H4 (cell line): ENCODE measurements at places on chromosomes 6 and 20. TPM values are rescaled to one million over a fixed set of nuclear protein-coding genes. Genes with fewer than 3 reads are reported as not detected.
A peak's percentile ranks its signal among the peaks of the same experiment; 100 is the strongest.

DNA sequence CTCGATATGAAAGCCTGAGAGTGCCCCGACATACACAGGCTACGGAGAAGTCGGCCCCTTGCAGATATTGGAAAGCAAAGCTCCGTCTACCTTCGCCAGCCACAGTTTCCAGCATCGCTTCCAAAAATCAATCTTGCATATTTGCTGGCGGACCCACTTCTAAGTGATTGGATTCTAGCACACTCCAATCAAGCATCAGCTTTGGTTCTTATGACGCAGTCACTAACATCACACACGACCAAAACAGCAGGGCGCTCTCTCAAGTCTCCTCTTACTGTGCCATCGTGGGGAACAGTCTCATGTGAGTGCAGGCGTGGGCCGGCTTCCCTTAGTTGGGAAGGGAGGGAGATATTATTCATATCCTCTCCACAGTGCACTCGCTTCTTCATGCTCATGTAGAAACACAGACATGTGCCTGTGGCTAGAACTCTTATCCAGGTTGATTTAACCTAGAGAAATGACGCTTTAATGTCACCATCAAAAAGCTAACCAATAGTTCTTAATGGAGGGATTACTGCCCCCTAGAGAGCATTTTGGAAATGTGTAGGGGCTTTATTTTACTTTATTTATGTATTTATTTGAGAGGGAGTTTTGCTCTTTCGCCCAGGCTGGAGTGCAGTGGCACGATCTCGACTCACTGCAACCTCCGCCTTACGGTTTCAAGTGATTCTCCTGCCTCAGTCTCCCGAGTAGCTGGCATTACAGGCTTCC is 229.8 kb downstream of the SOD2 start:
- DNase-seq = no peak

DNA sequence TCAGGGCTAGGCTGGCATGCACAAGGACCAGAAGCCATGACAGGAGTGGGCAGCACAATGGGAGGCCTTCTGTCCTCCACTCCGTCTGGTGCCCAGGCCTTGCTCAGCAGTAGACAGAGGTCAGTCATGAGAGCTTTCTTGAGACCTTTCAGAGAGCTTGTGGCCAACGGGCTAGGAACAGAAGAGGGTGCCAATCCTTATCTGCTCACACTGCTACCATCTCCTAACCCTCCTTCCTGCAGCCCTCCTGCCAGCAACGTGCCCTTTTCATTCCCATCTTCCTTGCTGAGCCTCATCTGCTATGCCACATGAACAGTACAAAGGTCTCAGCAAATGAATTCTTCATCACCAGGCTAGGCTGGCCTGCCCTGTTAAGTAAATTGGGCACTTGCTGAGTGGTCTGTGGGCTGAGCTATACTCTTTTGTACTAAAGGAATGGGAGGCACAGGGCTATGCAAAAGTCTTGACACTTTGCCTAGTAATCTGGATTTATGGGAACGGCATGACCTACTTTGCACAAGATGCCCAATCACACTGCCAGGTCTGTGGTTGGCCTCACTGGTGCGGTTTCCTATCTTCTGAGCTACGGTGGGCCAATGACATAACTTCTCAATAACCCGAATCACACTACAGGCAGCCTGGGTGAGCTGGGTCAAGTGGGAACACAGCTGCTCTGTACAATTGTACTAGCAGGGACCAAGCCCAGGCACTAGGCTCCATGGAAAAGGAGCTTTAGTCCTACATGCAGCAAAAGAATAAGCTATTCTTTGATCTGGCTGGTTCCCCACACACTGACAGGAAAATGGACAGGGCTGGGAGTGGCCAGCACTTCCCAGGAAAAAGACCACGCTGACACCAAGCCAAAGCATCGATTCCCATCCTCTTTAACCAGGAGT is 47.8 kb downstream of the ELOVL5 start:
- DNase-seq = peak; percentile 85

- no peak for DNase-seq
Measured at GRCh38 chr6:82415820-82416219, 52.2 kb downstream of the TPBG start.

- no peak for DNase-seq
Measured at GRCh38 chr20:62141397-62142251, 1.6 kb downstream of the PSMA7 start.

MLIP gene
- not detected in 2 replicates for total RNA-seq

KHDC1L gene
- total RNA-seq = 1.3 TPM in 1 of 2 replicates, not detected in the other

ARMC2 gene
- 0.33 and 1.2 TPM in 2 replicates for total RNA-seq
